Stimulated activated CD4-positive, alpha-beta T cell treated with anti-CD3 and anti-CD28 coated beads, Interleukin-4, amount 100 ng/mL, for 24 hours (primary cell): ENCODE measurements at places on chromosomes 1 and 21.

DNA sequence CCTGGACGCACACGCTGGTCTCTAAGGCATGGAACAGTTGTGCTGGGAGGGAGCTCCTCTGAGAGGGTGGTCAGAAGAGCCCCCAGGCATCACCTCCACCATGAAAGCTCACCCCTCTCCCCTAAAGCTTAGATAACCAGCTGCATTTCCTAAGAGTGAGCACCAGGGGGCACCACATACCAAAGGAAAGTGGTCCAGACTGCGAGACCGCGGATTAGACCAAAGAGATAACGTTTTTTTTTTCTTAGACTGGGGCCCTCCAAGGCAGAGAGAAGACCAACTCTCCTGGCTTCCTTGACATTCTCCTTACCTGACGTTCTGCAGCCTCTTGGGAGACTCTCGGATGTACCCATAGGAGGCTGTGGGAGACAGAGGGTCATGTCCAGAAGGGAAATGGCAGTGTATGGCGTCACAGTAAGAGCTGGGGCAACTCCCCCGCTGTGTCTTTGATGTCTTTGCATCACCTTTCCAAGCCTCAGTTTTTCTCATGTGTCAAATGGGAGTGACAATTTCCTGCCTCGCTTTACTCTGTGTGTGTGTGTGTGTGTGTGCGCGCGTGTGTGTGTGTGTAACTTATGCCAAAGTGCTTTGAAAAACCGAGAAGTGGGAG is 12.3 kb upstream of the IFNLR1 start:
- peak; percentile 80 for DNase-seq

DNA sequence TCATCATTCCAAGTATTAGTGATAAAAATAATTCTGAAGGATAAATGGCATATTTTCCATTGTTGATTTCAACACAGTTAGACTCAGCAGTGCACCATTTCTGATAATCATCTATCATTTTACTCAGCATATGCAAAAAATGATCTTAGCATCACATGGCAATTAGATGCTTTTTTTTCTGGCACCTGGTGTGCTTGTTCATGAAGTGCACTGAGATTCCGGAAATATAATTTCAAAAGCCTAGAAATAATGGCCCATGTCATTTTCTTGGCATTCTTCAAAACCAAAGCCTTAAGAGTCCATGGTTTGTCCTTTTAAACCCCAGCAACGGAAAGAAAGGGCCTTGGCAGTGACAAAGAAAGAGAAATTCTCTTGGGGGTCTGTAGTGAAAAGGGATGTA is 278.8 kb downstream of the KIF26B start:
- DNase-seq: no peak

DNA sequence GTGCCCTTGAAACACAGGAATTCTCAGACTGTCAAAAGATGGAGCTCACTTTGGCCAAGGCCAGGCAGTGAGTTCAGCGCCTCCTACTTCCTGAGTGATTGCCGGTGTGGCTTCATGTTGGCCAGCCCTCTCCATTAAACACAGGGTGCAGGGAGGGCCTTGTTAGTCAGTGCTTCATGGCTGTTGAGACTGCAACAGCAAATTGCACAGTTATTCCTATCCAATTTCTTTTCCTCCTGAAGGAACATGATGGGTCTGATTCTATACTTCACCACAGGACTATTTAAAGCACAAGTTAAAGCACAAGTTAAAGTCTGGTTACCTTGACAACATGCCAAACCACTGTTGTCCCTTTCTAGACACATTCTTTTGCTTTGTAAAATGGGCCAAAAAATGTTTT is 156.6 kb downstream of the SIPA1L2 start:
- DNase-seq: no peak

DNA sequence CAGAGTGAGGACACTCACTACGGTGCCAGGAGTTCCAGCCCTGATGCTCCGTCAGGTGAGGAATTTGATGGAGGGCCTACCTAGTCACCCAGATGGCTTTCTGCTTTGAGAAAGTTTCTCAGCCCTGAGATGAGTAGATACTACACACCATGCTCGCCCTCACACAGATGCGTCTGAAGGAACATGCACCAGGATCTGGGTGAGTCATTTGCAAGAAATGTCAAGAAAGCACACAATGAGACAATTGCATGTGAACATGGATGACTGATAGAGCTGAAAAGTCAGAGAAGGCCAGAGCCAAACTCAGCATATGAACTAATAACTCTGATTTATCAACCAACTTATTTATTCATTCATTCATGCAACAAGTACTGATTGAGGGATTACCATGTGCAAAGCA is 483.9 kb downstream of the OMA1 start:
- DNase-seq: no peak

DNA sequence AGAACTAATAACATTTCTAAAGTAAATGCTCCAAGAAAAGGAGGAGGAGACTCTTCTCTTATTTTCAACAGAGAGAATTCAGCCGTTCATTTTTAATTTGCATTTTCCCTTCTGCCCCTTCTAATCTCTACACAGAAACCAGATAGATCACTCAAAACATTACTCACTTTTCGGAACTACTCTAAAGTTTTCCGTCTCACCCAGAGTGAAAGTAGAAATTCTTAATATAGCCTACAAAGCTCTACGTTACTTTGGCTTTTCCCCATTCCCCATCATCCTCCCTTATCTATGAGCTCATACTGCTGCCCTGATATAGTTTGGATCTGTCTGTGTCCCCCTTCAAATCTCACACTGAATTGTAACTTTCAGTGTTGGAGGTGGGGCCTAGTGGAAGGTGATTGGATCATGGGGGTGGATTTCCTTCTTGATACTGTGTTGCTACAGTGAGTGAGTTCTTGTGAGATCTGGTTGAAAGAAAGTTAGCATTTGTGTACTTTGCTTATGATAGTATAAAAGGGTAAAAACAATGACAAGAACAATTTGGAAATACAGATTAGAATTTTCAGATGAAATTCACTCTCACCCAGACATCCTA is 188.2 kb downstream of the AMY1C start:
- no peak for DNase-seq

- DNase-seq: peak; percentile 11
These were observed 41.3 kb downstream of the LRRC71 start for GRCh38 chr1:156961709-156962108.

DNA sequence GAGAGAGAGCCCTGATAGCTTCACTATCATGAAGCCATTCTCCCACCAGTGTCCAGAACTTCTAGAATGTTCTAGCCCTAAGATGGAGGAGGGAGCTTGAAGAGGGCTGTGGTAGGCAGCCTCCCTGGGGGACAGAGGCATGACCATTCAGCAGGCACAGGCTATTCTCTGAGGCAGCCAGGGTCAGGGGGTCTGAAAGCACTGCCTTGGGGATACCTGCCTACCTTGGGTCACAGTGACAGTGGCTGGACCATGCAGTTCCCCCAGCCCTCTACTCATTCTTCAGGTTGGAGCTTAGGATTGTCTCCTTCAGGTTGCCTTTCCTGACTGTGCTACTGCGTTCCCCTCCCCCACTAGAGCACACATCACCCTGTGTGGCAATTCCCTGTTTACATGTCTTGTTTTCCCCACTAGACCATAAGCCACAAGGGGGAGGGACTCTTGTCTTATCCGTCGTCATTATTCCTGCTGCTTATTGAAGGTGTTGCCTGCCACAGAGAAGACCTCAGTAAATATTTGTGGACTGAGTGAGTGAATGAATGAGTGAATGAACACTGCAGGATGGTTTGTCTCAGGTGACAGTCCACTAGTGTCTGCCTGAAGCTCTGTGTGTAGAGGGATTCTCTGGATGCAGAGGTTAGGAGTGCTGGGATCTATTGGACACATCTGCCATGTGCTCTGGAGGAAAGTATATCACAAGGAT is 5.2 kb downstream of the ZDHHC18 start:
- DNase-seq: no peak

- peak; percentile 12 for DNase-seq
These were observed 152.2 kb downstream of the S1PR1 start for GRCh38 chr1:101388904-101389546.

- DNase-seq: no peak
These were observed 51.7 kb downstream of the CAPZB start for GRCh38 chr1:19433719-19433998.

DNA sequence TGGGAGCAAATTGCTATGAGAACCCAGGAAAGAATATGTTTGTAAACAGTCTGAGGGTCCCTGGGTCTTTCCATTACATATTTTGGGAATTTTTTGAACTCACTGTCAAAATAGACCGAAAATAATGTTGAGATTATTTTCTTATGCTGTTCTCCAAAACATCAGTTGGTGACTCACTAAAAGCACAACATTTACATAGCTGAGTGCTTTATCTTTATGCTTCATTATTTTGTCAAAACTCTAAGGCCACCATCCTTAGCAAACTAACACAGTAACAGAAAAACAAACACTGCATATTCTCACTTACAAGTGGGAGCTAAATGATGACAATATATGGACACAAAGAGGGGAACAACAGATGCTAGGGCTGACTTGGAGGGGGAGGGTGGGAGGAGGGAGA is 459.3 kb downstream of the ADGRL2 start:
- no peak for DNase-seq

DNA sequence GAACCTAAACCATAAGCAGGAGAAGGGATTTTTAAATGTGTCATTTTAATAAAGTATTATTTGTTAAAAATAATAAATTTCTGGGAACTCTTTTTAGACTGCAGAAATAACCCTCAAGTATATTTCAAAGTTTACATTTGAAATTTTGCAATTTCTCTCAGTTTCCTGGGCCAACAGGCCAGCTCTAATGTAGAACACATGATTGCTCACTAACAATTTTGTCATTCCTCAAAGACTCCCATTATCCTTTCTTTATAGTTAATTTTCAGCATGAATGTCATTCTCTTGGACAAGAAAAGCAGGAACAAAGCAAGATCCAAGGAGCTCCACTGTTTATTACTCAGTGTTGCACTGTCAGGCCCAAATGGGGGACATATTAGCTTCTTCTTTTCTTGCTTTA is 119.4 kb upstream of the VANGL1 start:
- no peak for DNase-seq

- no peak for DNase-seq
These were observed 34.8 kb downstream of the TSNAX start for GRCh38 chr1:231563247-231563646.

DNA sequence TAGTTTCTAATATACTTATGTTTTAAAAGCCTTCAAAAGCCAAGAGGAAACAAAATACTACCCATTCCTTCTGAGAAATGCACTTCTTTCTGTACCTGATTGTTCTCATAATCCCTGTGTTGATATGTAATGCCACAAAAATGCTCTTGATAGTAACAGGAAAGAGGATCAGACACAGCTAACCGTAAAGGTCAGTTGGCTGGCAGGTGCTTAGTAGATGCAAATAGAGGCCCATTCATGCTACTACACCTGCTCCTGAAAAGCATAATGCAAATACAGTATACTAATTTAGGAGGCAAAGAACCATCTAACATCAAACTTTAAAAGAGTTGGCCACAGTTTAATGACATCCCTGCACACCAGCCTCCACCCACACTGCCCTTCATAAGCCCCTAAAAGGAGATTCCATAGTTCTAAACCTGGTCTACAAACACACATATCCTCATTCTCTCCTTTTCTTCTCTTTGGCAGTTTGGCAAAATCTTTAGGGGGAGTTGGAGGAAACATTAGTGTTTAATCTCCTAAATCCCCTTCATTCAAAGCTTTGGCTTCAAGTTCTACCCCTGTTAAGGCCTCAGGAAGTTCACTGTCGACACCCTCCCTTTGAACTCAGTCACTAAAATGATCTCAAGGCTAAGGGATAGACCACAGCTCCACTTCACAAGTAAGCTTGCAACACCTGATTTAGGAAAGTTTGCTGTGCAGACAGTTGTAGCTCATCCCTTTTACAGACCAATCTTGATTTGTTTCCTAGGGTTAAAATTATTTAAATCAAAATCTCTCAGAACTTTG is 2.9 kb upstream of the CD46 start:
- DNase-seq: no peak

DNA sequence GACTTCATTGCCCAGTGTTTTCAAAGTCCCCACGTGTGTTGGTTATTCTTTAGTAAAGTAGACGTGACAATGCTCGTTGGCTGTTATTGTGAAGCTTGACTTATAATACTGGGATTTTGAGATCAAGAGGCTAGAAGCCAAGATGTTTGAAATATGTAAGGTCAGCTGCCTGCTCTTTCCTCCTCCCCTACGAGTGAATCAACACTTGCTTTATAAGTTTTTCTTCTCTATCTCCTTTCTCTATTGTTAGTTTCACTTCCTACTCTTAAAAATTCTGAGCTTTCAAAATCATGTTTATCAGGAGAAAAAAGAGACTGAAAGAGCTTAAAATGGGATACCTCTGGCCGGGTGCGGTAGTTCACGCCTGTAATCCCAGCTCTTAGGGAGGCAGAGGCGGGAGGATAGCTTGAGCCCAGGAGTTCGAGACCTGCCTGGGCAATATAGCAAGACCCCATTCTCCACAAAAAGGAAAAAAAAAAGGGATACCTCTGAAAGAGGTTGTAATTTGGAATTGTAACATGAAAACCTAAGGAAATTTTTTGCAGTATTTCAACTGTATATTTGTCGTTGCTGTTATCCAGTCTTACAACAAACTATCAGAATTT is 72.0 kb downstream of the EPB41 start:
- DNase-seq: no peak

- DNase-seq: peak; percentile 33
These were observed 674 bp upstream of the ATXN7L2 start for GRCh38 chr1:109482791-109483671.

- no peak for DNase-seq
These were observed 1604.7 kb downstream of the PLA2G4A start for GRCh38 chr1:188433425-188433824.

GRCh38 chr1:181100015-181100905 is 11.8 kb downstream of the IER5 start:
- DNase-seq: peak; percentile 58

- no peak for DNase-seq
These were observed 189.5 kb upstream of the C1orf174 start for GRCh38 chr1:4089421-4090175.

DNA sequence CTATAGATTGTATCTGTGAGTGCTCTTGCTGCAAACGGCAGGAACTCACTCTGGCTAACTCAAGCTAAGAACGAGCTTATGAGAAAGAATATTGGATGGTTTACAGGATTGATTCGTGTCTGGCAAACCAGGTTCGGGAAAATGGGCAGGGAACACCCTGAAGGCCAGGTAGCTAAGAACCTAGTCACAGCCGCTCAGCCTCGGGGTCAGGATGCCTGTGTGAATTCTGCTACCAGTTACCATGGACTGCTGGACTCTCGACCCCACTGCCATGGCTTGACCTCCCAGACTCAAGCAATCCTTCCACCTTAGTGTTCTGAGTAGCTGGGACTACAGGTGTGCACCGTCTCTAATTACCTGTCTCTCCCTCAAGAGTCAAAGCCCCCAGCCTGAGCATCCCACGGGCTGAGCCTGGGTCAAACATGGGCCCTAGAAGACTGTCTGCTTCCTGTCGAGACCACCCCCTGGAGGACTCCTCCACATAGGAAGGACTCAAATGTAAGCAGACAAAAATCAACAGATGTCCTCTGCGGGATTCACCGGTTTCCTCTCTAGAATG is 45.8 kb downstream of the NENF start:
- DNase-seq: no peak

GRCh38 chr1:67769633-67770256 is 63.5 kb downstream of the GNG12 start:
- no peak for DNase-seq

GRCh38 chr1:40819101-40819500 is 35.5 kb downstream of the KCNQ4 start:
- DNase-seq: no peak
